Activated T-helper 2 cell treated with anti-CD3 and anti-CD28 coated beads, Interferon-gamma antibody, Interleukin-2, Interleukin-4, amounts not matched to agents 10 μg/mL and 5 μg/mL and 100 μg/mL, durations not matched to agents 14 hours and 24 hours and 36 hours (primary cell): ENCODE measurements at places on chromosomes 3 and 15. TPM values are rescaled to one million over a fixed set of nuclear protein-coding genes. Genes with fewer than 3 reads are reported as not detected.

Gene EPHB3
- not detected in 2 replicates for total RNA-seq

Gene TMEM207
- not detected in 2 replicates for total RNA-seq

DNA sequence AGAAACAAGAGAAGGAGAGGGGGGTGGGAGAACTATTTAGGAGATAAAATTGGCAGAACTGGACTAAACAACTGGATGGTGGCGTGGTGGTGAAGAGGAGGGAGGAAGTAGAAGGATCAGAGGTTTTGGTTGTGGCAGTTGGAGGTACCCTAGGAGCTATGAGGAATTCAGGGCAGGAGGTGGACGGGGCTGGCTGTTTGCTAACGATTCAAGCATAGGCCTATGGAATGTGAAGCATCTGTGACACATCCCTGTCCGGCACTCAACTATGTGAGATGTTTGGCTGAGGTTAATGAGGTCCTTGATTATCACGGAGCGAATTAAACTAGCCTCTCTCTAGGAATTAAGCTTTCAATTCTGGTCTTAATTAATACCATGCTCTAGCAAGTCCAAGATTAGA lies 13.5 kb downstream of the TARS3 start:
- no peak overlapping the region for H3K27ac ChIP-seq
- DNase-seq: no peak
- H3K4me3 ChIP-seq: no peak overlapping the region
- no peaks in the 10 kb centered on the region for H3K27me3 ChIP-seq
- no peaks in the 10 kb centered on the region for H3K4me1 ChIP-seq

DNA sequence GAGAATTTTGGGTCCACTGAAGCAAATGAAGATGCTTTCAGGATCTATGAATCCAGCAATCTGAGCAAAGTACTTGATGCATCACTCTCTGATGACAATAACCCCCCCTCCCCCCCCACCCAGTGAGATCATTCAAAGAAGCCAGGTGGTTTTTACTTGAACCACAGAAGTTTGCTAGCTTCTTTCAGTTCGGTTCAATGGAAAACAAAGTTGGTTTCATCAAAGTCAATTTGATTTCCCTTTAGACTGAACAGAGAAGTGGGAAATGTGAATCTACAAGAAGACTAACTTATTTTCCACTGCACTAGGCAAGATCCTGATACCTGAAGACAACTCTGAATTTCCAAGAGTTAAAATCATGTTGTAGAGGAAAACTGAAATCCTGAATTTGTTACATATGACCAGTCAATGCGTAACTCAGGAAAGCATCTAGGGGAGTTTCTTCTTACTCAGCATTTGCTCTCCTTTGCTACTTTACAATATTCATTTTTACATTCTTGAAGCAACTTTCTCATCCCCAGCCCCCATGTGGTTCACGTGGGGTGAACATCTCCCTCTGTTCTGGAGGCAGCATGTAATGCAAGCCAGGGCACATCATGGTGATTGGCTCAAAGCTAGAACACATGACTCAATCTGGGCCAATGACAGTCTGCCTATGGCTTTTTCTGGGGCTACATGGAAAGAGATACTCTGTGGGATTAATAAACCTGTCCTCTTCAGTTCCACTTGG lies 572.6 kb downstream of the FOXP1 start:
- no peaks in the 10 kb centered on the region for H3K27me3 ChIP-seq
- peaks cover 58% of the 10 kb centered on the region for H3K36me3 ChIP-seq
- peak overlapping the region; percentile 94 for H3K27ac ChIP-seq
- peaks cover 57% of the 10 kb centered on the region for H3K4me1 ChIP-seq
- H3K4me3 ChIP-seq: peak overlapping the region; percentile 35

DNA sequence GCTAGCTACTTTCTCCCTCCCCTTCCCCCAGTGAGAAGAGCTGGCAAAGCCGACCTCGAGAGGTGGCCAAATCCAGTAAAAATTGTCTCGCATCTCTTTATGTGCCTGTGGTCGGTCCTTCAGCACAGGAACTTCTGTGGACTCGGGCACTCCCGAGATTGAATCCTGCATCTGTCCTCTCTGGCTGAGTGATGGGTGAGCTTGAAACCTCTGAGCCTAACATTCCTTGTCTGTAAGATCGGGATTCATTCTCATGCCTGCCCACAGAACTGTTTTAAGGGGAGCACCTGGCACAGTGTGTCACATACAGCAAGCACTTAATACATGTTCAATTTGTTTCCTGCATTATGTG lies 11.3 kb downstream of the CX3CR1 start:
- H3K27ac ChIP-seq: peak overlapping the region; percentile 97
- peaks cover 45% of the 10 kb centered on the region for H3K4me1 ChIP-seq
- peaks cover 7% of the 10 kb centered on the region for H3K36me3 ChIP-seq
- no peaks in the 10 kb centered on the region for H3K27me3 ChIP-seq
